ENCODE measurements at places on chromosomes 5 and 9.

DNA sequence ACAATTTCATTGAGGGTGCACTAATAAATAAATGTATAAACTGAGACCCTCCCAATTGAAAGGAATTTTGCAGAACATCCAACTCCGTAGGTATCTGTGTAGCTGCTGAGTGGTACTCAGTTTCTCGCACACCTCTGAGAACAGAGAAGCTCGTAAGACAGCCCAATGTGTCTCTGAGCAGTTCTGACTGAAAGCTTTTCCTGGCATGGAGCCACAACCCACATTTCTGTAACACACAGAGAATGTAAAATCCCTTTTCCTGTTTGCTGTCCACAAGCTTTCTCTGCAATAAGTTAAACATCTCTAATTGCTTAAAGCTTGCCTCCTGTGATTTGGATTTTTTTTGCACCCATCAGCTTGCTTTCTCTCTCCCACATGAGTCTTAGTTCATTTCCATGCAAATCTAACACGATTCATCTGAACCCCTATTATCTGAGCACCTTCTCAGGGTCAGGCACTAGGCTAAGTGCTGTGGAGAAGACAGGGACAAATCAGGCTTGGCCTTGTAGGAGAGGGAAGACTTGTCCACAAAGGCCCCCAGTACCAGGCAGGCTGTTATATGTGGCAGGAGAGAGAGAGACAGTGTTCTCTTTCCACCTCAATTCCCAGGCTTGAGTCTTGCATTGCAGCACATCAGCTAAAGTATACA lies 44.2 kb upstream of the COL15A1 start:
- DNase-seq, result no peak

DNA sequence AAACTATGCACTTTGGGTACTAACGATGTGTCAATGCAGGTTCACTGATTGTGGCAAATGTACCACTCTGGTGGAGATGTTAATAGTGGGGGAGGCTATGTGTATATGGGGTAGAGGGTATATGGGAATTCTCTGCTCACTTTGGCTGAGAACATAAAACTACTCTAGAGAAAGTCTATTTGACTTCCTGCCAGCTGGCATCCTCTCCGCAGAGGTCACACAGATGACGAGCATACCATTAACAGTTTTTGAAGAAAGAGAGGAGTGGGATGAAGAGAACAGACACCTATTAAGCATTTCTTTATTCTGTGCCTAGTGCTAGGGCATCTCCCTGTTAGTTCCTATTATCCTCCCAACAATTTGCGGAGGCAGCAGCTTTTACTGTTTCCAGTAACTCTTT lies 58.4 kb upstream of the TRIM32 start:
- no peak for DNase-seq

DNA sequence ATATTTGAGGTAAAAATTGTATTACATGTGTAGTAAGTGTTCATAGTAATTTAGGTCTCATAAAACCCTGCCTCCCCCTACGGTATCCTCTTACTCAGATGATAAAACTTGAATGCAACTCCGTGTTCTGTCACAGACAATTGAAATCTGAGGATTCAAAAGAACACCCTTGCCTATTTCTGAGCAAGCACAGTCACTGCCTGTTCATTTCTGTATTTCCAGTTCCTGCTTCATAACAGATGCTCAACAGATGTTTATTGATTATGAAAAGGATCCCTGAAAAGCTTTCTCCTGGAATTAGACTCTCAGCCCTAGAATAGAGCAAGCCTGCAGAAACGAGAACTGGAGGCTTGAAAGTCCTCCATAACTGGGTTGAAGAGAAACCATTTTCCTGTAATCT lies 144.1 kb upstream of the SPEF2 start:
- DNase-seq, result no peak

DNA sequence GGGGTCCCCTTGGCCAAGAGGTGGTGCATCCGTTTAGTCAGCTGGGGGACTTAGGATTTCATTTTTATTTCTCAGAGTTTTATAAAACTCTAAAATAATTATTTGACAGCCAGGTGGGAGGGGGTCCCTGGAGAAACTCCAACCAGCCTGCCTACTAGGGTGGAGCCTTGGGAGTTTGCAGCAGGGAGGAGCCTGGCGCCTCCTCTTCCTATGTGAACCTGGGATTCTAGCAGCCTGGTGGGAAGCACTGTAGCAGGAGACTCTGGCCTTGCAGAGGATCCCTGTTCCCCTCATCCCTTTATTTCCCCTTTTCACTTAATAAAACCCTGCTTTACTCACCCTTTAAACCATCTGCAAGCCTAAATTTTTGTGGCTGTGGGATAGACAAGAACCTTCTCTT lies 50.8 kb downstream of the FXN start:
- no peak for DNase-seq

- DNase-seq, result no peak
Measured at GRCh38 chr9:116905171-116905588, 218.1 kb downstream of the TRIM32 start.

- no peak for DNase-seq
Measured at GRCh38 chr5:35502206-35502605, 115.5 kb upstream of the SPEF2 start.

- DNase-seq, result no peak
Measured at GRCh38 chr5:134000696-134001453, 3.9 kb downstream of the VDAC1 start.

- DNase-seq, result no peak
Measured at GRCh38 chr9:122287214-122287720, 22.6 kb downstream of the MRRF start.

DNA sequence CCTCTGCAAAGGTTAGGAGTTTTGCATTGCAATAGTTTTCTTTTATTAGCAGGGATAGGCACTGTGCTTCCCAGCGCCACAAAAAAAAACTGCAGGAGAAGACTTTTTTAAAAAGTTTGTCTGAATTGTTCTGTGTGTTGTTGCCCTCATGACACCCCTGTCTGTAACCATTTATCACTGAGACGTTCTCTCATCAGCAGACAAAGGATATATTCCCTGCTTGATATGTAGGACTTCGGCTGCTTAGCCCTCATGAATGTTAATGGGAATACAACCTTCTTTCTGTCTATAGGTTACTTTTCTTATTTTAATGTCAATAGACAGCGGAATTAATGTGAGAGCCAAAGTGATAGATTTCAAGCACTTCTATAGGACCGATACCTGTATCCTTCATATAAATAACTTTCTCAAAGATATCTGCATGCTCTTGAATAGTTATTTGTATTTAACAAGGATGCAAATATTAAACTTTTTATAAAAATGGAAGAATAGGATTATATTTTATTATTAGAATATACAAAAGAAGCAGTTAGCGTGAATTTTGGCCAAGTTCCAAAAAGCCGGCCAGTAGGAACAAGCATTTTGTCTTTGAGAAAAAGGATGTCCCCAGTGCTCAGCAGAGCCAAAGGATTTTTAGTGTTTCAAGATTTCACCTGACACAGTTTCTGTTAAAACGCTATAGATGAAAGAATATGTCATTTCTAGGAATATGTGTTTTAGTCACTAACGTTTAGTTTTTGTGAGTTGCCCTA lies 1.5 kb upstream of the LYSMD3 start:
- no peak for DNase-seq

DNA sequence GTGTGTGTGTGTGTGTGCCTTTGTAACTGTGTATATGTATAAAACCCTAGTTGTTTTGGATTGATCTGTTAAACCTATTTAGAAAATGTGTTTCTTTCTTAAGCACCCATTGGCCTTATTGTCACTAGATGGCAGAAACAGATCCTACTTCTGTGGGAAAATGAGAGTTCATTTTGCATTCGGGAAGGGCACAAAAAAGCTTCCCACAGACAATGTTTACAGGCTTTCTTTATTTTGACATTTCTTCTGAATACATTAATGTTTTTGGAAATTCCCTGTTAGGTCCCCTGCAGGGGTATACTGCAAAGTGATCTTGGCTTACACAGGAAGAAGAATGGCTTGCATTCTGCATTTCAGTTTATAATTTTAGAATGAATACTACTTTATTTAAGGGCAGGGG lies 481.8 kb upstream of the ARRDC3 start:
- no peak for DNase-seq

- DNase-seq, result peak; percentile 25
Measured at GRCh38 chr5:112848116-112848811, 12.8 kb upstream of the SRP19 start.
